ENCODE measurements at places on chromosomes 5 and 9.

DNA sequence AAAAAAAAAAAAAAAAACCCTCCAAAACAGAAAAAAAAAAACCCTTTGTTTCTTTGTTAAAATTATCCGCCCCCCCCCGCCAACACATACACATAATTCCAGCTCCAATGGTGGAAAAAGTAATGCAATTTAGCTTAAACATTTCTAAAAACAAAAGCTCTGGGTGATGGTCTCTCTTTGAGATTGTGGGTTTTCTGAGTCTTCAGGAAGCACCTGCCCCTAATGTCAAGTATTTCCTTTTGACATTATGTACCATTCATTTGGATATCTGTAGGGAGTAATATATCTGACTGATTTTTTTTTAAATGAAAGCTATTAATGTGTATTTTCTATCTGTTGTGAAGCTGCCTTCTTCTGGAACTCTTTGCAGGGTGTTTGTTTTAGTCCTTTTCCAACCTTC lies 389.7 kb downstream of the TAF11L14 start:
- DNase-seq, result no peak

- no peak for DNase-seq
Observed at GRCh38 chr9:131406563-131407436, 12.9 kb downstream of the PRRC2B start.

GRCh38 chr5:170484847-170485615 lies 18.8 kb upstream of the KCNIP1 start:
- no peak for DNase-seq

- DNase-seq, result no peak
Observed at GRCh38 chr5:111068213-111068612, 3.3 kb upstream of the TSLP start.

DNA sequence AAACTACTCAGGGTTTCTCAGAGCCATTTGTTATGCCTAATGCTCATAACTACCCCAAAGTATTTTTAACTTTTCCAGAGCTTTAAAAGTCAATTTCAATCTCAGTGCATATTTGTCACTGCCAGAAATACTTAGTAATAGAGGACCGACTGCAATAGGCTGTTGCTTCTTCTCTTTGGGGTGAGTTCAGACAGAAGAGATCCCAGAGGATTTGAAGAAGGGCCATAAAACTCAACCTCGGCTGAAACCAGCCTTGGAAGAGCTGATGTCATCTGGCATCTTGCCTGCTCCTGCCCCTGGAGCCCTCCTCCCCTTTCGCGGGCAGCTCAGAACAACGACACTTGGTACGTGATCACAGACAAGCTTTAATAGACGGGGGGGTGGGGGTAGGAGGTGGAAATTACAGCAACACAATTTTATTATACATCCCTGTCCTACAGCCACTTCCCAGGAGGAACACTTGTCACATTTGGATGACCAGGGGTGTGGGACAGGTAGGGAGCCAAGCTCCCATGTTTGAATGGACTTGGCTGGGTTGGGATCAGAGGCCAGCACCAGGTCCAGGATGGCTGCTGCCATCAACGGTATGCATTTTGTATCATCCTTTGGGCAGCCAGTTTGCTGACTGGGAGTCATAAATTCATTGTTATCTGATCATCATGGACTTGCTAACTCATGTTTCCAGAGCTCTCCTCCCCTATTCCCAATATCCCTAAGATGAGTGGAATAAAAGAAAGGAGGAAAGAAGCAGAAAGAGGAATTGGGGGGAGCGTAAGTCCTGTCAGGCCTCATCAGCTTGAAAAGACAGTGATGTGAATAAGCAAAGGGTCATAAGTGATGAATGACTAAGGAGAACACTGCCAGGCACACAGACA lies 186.6 kb upstream of the PANK3 start:
- peak; percentile 28 for DNase-seq

GRCh38 chr5:179955062-179955461 lies 47.4 kb upstream of the TBC1D9B start:
- DNase-seq, result no peak

GRCh38 chr9:21239911-21240310 lies at the start of gene IFNA14:
Gene IFNA14 (minus strand): TSS chr9:21240005. CDS start chr9:21239935, 70 bp downstream.
- DNase-seq, result no peak

GRCh38 chr5:627840-628239 lies 15.7 kb downstream of the CEP72 start:
- no peak for DNase-seq

DNA sequence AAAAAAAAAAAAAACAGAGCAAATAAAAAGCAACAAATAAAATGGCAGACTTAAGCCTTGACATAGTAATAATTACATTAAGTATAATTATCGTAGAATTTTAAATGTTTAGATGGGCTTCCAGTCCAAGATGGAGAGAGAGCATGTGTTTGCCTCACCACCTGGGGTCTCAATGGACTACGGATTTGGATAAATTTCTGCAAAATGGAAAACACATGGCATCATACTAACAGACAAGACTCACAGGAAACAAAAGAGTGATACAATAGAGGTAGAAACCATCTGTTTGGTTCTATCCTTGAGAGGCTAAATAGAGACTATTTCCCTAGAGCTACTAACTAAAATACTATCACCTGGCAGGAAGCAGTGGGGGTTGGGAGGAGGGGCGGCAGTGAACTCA lies 144.3 kb downstream of the MUSK start:
- no peak for DNase-seq

GRCh38 chr9:113614843-113615648 lies 151.5 kb downstream of the RGS3 start:
- no peak for DNase-seq

GRCh38 chr9:90919883-90920282 lies 118.3 kb downstream of the SYK start:
- DNase-seq, result no peak

DNA sequence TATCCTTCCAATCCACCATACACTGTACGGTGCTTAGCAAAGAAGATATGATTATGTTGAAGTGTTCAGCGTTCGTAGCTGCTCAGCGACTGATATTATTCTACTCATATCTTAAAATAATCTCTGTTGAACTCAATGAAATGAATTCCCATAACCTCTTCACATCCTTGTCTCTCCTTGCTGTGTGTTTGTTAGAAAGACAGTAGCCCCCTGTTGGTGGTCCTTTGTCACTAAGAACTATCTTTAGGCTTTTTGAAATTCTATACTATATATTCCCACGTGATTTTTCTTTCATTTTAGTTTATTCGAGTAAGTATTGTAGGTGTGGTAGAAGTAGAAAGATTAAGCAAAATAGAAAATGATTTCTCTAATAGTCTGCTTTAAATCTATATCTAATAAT lies 762.8 kb upstream of the WWC1 start:
- DNase-seq, result no peak

- DNase-seq, result no peak
Observed at GRCh38 chr9:106307670-106308069, 555.3 kb upstream of the ZNF462 start.

DNA sequence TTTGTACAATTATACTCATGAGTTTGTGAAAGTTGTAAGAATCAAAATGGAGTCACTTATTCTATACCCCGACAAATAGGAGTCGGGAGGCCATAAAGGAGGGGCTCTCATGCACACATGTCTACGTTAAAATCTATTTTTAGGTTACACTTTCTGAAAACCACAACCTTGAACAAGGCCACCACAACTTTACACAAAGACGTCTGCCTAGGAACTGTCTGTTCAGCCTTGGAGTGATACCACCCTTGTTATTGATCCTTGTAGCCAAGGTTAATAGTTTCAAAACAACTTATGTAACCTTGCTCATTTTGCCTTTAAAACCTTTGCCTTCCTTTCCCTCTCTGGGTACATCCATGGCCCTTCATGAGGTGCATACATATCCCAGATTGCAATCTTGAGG lies 4.1 kb upstream of the NDFIP1 start:
- no peak for DNase-seq

DNA sequence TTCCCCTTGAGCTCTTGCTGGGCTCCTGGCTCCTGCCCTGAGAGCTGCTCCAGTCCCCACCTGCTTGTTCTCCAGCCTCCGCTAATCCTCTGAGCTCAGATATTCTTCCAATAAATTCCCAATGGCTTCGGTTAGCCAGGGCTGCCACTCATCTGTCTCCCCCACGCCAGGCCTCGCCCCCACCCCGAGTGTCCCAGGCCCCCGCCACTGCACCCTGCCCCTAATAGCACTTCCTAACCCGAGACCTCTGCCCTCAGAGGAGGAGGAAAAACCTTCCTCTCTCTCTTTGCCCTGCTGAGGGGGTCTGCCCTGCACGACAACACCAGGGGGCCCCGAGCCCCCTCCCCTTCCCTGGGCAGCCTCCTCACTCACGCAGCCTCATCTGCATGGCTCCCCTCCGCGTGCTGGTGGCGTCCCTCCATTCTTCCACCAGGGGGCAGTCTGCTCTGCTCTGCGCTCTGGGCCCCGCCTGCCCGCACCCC lies 5.4 kb upstream of the LCN15 start:
- DNase-seq, result no peak
